ENCODE measurements at places on chromosomes 6 and 20. TPM values are rescaled to one million over a fixed set of nuclear protein-coding genes. Genes with fewer than 3 reads are reported as not detected.

NAPB gene
- 126 TPM for polyA plus RNA-seq

BPIFB1 gene
- not detected for polyA plus RNA-seq

ZSCAN12 gene
- 20.3 TPM for polyA plus RNA-seq

KCNQ2 gene
- polyA plus RNA-seq, result 88.8 TPM

SLC32A1 gene
- polyA plus RNA-seq, result 40.0 TPM

TMEM170B gene
- polyA plus RNA-seq, result 25.6 TPM

FOXS1 gene
- not detected for polyA plus RNA-seq

CDSN gene
- polyA plus RNA-seq, result not detected

CCDC170 gene
- 0.15 TPM for polyA plus RNA-seq

ID4 gene
- 506 TPM for polyA plus RNA-seq

GMPR gene
- polyA plus RNA-seq, result 1.6 TPM

LAMA5 gene
- polyA plus RNA-seq, result 21.6 TPM

ABHD12 gene
- 32.3 TPM for polyA plus RNA-seq

GCNT2 gene
- 16.3 TPM for polyA plus RNA-seq

OLIG3 gene
- polyA plus RNA-seq, result not detected

ELOVL4 gene
- 47.9 TPM for polyA plus RNA-seq

ABCC10 gene
- polyA plus RNA-seq, result 29.6 TPM

CCN2 gene
- 2.3 TPM for polyA plus RNA-seq

All from neural cell (in vitro differentiated cells).